ENCODE measurements at places on chromosomes 4 and X.

GRCh38 chr4:20255823-20256222 lies 4.1 kb downstream of the SLIT2 start:
- DNase-seq = no peak

DNA sequence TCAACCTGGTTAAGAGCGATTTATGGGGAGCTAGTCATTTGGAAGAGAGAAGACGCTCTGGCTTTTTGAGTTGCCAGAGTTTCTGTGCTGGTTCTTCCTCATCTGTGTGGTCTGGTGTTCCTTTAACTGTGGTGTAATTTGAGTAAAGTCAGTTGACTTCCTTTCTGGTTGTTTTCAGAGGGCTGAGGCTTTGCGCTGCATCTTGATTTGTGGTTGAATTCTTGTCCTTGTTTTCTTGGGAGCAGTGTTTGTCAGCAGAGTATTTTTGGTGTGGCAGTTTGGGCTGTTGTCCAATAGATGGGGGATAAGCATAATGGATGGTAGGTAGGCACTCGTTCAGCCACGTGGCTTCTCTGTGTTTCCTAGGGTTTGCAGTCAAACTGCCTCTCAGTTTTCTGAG lies 2143.2 kb upstream of the TENM3 start:
- DNase-seq = no peak

DNA sequence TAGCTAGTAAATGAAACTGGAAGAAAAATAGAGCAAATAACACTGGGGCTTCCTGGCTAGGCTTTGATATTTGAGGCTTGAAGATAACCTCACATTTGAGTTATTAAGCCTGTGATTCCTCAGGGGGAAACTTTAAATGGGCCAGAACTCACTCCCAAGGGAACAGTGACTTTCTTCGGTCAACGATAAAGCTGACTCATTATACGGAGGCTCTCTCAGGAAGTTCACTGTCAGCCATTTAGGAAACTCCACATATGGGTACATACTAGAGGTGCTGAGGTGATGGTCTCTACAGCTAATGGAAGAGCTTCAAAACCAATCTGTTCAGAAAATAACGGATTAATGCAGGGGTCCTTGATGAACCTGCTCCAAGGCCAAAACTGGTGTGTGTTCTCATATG lies 120.8 kb downstream of the SH2D1A start:
- no peak for DNase-seq

DNA sequence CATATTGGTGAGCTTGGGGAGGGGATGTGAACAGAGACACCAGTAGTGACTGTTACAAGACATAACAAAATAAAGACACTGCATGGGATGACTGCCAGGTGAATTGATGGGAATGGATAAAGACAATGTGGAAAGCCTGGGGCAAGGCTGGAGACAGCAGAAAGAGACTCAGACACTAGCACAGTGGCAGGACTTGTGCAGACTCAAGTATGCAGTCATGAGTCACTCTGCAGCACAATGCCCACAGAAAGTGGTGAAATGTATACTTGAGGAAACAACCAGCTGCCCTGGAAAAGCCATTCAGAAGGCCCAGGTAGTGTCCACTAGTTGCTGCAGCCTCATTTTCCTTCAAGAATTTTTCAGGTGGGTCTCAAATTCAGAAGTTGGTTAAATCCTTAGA lies 452.3 kb downstream of the MID1IP1 start:
- DNase-seq = no peak

DNA sequence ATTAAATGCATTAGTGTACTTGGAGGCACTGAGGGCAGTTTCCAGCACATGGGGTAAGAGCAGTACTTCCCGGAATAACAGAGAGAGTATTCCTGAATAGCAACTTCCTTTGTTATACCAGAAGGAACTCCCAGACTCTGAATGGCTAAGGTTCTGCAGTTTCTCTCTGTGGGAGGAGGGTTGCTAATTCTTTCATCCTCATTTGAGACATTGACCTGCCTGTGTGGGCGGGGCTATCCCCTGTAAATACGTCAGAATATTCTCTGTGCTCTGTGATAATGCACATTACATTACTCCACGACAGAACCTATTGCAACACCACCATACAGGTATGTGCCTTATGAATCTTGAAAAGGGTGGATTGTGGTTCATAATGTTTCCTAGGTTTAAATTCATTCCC lies 52.7 kb downstream of the SPINK2 start:
- no peak for DNase-seq

DNA sequence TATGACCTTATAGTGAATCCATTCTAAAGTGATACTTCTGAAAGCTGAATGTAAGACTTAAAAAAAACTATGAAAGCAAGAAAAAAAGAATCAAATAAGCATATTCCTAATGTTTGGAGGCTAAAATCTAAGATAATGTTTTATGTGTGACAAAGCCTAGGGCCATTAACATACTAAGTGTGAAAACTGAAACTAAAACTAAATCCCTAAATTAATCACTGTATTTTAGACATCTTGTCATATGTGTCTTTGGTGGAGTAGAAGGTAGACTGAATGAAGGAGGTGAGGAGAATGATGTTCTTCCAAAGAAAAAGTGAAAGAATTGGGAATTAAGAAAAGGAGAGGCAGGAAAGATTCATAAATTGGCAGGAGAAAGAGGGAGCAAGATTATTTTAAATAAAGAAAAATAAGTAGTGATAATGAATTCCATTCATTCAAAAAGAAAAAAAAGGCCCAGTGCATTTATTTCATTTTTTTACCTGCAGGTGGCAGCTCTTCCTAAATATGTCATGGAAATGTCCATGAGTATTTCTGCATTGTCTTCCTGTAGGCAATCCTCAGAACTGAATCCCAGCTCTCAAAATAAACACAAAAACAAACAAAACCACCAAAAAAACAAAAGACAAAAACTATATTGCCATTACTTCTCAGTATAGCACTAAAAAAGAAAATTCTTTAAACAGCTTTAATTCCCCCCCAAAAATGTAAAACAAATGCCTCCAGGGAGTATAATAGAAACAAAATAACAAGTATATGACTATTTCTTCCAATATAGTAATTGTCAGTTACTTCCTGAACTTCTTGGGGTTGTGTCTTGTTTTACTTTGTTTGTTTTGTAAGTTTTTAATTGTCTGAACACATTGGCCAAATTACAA lies 17.0 kb upstream of the AP1AR start:
- no peak for DNase-seq

- DNase-seq = no peak
Observed at GRCh38 chr4:75634281-75634680, 4.0 kb upstream of the CDKL2 start.

DNA sequence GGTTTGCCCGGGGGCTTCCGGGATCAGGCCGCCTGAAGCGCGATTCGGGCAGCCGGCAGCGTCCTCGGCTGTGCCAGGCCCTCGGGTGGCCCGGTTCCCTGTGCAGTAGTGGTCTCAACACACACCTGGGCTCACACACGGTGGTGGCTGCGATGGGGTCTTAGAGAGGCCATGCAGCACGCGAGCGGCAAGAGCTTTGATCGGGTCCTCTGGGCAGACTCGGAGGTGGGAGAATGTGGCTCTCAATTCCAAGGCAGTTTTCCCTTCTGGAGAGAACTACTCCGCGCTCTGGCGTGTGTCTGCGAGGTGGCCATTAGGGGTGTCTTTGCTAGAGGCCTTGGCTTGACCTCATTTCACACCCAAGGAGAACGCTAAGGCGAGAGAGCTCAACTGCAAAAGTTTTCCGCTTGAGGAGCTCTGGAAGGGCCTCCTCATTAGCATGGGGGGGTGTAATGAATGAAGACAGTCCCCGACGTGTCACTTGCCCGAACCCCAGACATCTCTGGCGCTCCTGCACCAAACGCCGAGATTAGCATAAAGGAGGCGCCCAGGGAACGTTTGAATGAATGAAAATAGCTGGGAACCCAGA lies 771 bp upstream of the RBPJ start:
- no peak for DNase-seq

DNA sequence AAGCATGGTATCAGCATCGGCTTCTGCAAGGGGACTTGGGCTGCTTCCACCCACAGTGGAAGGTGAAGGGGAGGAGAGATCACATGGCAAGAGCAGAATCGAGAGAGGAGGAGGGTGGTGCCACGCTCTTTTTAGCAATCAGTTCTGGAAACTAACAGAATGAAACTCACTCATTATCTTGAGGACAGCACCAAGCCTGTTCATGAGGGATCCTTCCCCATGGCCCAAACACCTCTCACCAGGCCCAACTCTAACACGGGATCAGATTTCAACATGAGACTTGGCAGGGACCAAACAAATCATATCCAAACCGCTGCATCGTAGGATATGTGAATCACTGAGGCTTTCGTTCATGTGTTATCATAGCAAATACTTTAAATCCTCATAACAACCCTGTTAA lies 125.5 kb downstream of the GPC3 start:
- DNase-seq = no peak

DNA sequence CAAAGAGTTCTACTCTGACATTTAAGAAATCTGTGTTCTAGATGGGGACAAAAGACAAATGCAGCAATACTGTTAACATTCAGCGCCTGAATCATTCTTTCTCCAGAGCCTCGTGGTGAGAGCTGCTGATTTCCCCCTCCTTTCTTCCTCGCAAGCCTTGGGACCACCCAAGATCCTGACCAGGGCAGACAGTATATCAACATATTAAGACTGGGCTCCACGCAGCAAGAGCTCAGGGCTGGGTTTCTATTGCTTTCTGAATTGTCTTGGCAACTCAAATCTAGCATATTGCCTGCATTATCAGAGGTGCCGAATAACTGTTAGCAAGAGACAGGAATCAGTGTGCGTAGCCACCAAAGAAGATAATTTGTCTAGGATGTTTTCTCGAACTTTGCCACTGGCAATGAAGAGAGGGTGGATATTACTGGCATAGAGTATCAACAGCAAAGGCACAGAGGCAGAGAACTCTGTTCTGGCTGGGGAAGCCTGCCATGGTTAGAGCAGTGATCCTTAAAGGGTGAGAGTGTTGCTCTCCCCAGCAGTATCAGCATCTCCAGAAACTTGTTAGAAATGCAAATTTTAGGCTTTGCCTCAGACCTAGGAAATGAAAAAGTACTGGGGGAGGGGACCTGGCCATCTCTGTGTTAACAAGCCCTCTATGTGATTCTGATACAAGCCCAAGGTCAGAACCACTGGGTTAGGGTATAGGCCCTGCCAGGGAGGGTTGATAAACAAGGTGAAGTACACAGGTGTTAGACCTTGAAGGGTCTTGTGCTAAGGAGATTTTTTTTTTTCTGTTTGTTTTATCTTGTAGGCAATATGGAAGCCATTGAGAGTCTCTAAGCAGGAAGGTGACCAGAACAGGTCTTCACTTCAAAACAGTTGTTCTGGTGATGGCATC lies 46.2 kb upstream of the MID1IP1 start:
- no peak for DNase-seq

DNA sequence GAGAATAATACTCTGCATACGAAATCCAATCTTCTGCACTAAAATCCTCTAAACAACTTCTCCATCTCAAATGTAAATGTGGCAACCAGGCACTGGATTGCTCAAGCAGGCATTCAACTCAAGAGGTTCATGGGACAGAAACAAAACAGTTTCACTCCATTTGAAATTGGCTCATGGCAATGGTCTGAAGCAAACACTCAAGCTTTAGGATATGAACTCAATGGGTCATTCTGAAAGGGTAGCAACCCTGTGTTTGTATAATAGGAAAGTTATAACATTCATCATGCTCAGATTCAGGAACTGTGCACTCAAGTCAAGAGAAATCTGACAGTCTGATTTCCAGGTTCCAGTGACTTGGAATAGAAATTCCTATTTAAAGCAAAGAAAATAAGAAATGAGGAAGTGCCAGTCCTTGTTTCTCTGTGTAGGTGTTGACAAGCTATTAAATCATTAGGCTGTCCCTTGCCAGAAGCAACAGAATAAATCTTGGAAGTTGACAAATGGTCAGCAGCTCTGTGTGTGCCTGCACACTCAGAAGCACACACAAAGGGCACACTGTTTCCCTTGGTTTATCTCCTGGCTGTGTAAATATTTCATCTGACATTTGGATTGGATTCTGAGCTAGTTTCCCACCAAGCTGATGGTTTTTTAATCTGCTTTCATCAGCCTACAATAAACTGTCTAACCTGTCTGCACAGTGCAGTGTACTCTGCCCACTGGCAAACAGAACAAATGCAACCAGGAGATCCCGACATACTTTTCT lies 75.9 kb upstream of the CITED1 start:
- no peak for DNase-seq

DNA sequence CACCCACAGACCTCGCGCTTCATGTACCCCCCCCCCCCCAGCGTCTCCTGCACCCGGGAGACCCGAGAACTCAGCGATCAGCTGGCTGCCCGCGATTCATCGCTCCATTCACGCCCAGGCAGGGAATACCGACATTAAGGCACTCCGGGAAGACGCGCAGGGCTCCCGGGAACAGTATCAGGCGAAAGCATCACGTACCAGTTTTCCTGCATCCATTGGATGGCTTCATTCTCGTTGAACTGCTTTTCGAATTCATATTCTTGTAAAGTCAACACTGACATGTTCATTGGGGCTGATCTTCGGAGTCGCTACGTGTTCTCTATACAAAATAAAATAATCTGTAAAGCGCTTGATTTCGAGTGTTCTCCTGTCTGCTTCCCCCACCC lies 373 bp downstream of the ELOVL6 start:
- no peak for DNase-seq

GRCh38 chr4:167020410-167020809 lies 213.9 kb downstream of the SPOCK3 start:
- no peak for DNase-seq

DNA sequence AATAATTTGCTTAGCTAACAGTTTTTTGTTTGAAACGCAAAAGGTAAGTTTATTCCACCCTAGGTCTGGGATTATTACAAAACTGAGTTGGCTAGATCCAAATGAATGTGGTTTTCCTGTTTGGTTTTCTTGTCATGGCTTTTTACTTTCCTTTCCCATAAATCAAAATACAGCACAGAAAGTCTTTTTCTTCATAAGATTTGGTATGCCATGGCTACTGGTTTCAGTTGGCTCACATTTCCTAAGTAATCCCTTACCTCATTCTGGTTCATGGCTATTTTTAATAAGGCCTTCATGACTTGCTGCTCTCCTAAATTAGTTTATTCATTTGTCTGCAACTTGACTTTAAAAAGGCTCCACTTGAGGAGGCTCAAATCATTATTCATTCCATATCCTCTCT lies 12.9 kb upstream of the PAK3 start:
- DNase-seq = no peak

GRCh38 chr4:7428261-7429068 lies 6.3 kb downstream of the PSAPL1 start:
- DNase-seq = no peak

DNA sequence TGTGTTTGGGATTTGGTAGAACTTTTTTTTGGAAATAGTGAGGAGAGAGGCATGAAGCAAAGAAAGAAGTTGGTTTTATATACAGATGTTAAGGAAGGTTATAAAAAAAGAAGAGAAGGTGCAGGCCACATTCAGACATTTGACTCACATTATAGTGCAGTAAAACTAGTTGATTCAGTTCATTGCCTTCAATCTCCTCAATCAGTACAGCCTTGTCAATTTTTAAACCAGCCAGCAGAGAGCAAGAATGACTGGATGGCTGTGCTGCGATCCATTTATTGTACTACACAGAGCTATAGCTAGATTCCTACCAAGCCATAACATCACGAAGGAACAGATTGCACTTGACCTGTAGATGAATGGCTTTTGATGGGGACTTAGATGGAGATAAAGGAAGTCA lies 79.7 kb upstream of the LSM6 start:
- no peak for DNase-seq

GRCh38 chr4:89800527-89801103 lies 36.3 kb downstream of the SNCA start:
- DNase-seq = no peak

- DNase-seq = no peak
Observed at GRCh38 chrX:31658360-31658759, 586.5 kb upstream of the FTHL17 start.

Data from iPS DF 6.9 (cell line).